Activated CD8-positive, alpha-beta memory T cell treated with anti-CD3 and anti-CD28 coated beads, Interleukin-2, amount 10 ng/mL, durations not matched to agents 7 days and 5 days (primary cell): ENCODE measurements at places on chromosomes 6 and 20. TPM values are rescaled to one million over a fixed set of nuclear protein-coding genes. Genes with fewer than 3 reads are reported as not detected.

DNA sequence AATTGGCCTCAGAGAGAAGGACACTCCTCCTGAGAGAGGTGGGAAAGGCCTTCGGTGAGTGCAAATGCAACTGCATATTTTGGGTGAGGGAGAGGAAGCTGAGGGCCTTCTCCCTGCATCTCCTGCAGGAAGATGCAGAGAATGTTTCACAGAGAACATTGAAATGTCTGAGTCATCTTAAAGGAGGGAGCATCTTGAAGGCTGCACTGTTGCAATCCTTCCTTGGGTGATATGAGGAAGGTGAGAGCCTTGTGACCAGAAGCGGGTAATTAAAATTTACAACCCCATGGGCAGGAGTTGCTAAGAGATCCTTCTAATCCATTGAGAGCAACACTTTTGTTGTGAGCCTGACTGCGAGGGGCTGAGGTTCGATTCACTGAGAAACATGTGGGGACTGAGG is 375.7 kb upstream of the MARCKS start:
- DNase-seq = no peak
- no peaks in the 10 kb centered on the region for H3K36me3 ChIP-seq
- no peaks in the 10 kb centered on the region for H3K27me3 ChIP-seq
- H3K4me3 ChIP-seq = no peak overlapping the region
- H3K4me1 ChIP-seq = no peaks in the 10 kb centered on the region
- H3K27ac ChIP-seq = no peak overlapping the region

GRCh38 chr6:72683797-72684196 is 61.9 kb downstream of the KCNQ5 start:
- H3K4me3 ChIP-seq = no peak overlapping the region
- no peaks in the 10 kb centered on the region for H3K27me3 ChIP-seq
- H3K4me1 ChIP-seq = peaks cover 8% of the 10 kb centered on the region
- peaks cover 5% of the 10 kb centered on the region for H3K36me3 ChIP-seq
- no peak overlapping the region for H3K27ac ChIP-seq

DNA sequence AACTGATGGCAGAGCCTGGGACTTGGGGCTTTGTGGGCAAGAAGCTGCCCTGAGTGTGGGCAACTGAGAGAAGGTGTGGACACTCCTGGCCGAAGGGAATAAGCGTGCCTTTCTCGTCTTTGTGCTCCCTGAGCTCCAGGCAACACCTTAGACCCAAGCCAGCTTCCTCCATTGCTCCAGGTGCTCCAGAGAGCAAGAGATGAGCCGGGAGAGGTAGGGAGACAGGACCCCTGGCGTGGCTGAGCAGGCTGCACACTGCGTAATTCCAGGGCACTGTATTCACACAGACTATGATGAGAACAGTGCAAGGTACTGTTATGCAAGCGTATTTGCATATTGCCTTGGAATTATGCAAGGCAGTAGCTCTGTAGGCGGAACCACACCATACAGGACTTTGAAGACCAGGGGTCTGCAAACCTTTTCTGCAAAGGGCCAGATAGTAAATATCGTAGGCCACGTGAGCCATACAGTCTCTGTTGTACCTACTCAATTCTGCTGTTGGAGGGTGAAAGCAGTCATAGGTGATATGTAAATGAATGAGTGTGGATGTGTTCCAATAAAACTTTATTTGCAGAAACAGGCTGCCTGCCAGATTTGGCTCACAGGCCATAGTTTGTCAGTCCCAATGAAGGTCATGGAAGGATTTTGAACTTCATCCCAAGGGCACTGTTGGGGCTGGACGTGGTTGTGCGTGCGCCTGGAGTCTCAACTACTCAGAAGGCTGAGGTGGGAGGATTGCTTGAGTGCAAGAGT is 42.1 kb upstream of the FAM83D start:
- H3K4me1 ChIP-seq = peaks cover 61% of the 10 kb centered on the region
- H3K27me3 ChIP-seq = no peaks in the 10 kb centered on the region
- peaks cover 17% of the 10 kb centered on the region for H3K36me3 ChIP-seq
- no peak overlapping the region for H3K27ac ChIP-seq

- H3K36me3 ChIP-seq = no peaks in the 10 kb centered on the region
- no peak overlapping the region for H3K27ac ChIP-seq
- peaks cover 1% of the 10 kb centered on the region for H3K4me1 ChIP-seq
- H3K27me3 ChIP-seq = peaks cover 24% of the 10 kb centered on the region
- DNase-seq = no peak
Observed at GRCh38 chr6:7697820-7698623, 27.9 kb upstream of the BMP6 start.

Gene DSP
- 0.09 TPM for total RNA-seq
